Inflammatory macrophage (primary cell): ENCODE measurements at places on chromosomes 2 and 18.

- DNase-seq = peak; percentile 24
Measured at GRCh38 chr2:174486563-174487107, at the start of gene GPR155. Gene GPR155 (minus strand): TSS chr2:174487029. CDS start chr2:174481956, 5,073 bp downstream.

DNA sequence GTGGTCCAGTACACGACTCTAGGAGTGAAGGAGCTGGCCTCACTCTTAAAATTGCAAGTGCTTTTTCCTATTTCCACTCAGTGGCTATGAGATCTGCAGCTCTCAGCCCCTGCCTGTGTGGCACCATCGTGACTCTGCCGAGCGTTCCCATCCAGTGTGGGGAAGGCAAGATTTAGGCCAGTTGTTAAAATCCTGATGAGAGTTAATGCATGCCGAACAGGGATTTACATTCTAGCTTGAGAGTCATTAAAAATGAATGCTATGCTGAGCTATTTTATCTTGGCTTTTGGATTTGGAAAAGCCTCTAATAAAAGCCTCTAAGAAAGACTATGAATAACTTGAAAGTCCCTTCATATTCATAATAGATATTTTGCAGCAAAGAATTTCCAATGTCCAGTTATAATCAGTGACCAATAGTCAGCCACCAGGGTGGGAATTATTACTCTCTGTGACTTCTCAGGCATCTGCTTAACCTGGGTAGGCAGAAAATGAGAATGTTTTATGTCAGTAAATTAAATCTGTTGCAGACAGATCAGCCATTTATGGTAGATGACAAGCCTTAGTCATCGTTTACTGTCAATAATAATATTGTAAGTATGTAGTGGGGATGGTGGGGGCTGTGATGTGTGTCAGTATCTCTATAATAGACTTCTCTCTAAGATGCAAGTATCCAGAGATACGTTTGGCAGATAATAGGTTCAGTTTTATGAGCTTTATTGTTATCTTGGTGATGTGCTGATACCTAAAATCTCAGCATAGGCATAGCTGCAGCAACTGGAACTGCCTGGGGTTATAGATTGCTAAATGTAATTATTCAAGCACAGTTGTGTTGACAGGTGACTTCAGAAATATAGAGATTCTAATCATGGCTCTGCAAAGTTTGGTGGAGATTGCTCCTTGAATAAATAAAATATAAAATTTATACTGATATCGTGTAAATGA is 207.8 kb downstream of the SOCS6 start:
- no peak for DNase-seq

GRCh38 chr2:219028996-219029828 is 12.1 kb downstream of the CFAP65 start:
- no peak for DNase-seq

DNA sequence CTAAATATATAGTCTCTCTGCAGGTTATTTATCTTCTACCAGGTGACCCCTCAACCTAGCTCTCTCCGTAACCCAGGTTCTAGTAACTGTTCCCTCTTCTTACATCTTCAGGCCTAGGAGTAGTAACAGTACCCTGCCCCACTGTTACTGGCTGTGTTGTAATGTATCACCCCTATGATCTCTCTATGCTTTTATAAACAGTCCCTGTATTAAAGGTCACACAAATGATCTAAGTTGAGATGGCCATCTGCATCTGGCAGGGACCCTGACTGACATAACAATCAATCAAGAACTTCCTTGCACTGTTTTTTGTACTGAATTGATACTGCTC is 219.7 kb upstream of the STK17B start:
- no peak for DNase-seq

DNA sequence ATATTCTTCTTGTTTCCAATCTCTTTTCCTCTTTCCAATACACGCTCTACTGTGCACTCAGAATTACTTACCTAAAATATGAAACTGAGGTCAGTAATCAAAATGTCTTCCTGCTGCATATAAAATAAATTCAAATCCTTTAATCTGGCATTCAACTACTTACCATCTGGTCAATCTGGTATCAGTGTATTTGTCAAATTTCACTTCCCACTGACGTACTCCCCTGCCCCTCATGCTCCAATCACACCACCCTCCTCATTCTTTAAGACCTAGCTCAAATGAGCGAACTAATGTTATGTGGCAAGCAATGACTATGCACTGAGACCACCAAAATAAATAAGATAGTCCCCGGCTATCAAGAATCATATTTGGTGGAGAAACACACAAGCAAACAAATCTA is 6.7 kb downstream of the ASB3 start:
- no peak for DNase-seq

GRCh38 chr2:60439219-60439974 is 114.1 kb downstream of the BCL11A start:
- DNase-seq = peak; percentile 93

DNA sequence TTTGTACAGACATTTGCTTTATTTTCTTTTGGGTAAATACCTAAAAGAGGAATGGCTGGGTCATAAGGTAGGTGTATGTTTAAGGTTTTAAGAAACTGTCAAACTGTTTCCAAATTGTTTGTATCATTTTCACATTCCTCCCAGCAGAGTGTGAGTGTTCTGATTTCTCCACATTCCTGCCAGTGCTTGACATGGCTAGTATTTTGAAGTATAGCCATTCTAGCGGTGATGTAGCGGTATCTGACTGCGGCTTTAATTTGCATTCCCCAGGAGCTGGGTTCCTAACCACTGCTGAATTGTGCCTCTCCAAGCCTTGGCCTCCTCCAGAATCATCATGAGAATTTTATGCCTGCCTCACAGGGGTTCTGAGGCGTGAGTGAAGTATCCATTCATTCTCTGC is 61.8 kb upstream of the ARL4C start:
- DNase-seq = no peak

DNA sequence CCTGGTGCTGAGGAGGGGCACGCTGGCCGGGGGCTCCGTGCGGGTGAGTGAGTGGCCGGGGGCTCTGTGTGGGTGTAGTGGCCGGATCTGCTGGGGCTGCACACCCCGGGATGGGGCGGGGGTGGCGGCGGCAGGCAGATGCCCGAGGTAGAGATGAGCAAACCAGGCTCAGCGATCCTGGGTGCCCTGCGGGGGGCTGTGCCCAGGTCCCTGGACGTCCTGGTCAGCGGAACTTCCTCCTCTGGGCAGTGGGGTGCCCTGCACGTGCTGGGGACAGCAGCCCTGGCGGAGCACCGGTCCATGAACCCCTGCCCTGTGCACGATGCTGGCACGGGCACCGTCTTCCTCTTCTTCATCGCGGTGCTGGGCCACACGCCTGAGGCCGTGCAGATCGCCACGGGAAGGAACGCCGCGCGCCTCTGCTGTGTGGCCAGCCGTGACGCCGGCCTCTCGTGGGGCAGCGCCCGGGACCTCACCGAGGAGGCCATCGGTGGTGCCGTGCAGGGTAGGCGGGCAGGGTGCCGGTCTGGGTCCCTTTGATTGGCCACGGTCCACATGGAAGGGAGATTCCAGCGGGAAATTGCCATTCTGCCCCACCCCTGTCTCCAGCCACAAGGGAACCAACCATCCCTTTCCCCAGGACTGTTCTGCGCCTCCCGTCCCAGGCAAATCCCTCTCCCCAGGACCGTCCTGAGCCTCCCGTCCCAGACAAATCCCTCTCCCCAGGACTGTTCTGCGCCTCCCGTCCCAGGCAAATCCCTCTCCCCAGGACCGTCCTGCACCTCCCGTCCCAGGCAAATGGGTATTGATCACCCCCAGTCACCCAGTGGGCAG is 5.9 kb downstream of the NEU4 start:
- DNase-seq = no peak

DNA sequence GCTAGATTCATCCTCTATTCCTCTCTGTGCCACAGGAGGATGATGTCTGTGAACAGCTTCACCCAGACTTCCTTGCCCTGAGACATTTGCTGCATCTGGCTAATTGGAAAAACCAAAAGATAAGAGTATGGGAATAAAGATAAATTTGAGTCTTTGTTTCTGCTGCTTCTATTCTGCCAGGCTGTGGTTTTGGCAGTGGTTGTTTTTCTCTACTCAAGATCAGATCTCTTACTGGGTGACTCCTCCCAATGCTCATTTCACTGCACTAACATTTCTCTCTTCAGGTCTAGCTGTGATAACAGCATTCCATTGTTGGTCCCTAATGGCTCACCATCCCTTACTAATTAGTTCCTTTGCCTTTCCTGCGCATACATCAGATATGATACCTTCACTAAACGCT is 89.5 kb downstream of the CALCRL start:
- DNase-seq = no peak

- DNase-seq = no peak
Measured at GRCh38 chr18:49722477-49722876, 90.9 kb downstream of the ACAA2 start.

DNA sequence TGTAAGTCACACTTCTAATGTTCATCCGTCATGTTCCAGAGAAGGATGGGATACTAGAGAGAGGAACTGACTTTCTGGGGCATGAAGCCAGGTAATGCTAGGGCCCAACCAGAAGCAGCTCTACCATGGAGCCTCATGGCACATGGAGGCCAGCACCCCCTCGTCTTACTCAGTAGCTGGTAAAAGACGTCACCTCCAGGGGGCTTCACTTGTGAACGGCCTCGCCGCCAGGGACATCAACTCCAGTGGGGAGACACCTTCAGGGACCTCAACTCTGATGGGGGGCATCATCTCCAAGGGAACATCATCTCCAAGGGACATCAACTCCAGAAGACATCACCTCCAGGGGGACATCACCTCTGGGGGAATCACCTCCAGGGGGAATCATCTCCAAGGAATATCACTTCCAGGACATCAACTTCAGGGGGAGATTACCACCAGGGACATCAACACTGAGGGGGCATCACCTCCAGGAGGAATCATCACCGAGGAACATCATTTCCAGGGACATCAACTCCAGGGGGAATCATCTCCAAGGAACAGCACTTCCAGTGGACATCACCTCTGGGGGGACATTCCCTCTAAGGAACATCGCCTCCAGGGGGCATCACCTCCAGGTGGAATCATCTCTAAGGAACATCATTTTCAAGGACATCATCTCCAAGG is 168.4 kb downstream of the NDUFA10 start:
- DNase-seq = no peak

GRCh38 chr2:218281449-218281848 is 10.9 kb downstream of the TMBIM1 start:
- no peak for DNase-seq

DNA sequence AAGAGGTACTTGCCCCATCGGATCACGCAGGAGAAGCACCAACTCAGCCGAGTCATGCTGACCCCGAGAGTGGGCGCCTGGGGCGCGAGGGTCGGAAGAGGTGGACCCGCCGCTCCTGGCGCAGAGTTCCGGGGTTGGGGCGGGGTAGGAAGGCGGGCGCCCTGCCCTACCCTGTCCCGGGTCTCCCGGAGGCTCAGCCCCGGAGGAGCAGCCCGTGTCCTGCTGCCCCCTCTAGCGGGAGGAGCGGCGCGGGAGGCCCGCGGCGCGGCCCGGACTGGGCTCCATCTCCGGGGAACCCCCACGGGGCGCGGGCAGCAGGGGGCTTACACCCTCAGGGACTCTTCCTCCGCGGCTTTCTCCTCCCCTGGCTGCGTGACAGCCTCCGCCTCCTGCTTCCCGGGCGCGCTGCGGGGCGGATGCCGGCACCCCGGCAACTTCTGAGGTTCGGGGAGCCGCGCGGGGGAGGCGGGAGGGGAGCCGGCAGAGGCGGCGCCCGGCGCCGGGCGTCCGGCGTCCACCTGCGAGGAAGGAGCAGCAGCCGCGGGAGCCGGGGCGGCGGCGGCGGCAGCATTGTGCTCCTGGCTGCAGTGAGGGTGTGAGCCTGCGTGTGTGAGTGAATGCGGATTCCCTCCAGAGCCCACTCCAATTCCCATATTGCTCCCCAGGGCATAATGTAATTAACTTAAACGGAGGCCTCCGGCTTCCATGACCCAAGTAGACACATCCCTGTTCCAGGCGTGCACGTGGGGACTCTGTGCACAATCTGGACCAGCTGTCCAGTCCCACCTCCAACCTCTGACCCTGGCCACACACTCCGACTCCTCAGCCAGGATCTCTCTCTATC is 7.6 kb upstream of the TNS1 start:
- DNase-seq = no peak

- DNase-seq = no peak
Measured at GRCh38 chr2:3768960-3769765, 65.8 kb downstream of the DCDC2C start.

DNA sequence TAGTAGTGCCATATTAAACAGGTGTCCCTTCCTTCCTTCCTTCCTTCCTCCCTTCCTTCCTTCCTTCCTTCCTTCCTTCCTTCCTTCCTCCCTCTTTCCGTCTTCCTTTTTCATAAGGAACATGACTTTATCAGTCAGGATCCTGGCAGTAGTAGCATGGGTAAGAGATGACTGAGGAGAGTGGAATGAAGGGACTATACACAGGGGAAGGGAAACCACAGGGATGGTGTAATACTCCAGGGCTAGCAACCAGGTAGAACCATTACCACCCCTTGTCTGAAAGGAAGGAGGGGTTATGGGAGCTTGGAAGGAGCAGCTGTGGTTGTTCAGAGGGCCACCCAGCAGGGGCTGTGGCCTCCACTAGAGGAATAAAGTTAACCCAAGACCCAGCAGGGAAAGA is 23.2 kb upstream of the KDM3A start:
- DNase-seq = no peak

GRCh38 chr2:158300394-158300793 is 156.2 kb downstream of the CCDC148 start:
- DNase-seq = no peak

- DNase-seq = no peak
Measured at GRCh38 chr18:78948707-78949106, 30.9 kb upstream of the SALL3 start.

DNA sequence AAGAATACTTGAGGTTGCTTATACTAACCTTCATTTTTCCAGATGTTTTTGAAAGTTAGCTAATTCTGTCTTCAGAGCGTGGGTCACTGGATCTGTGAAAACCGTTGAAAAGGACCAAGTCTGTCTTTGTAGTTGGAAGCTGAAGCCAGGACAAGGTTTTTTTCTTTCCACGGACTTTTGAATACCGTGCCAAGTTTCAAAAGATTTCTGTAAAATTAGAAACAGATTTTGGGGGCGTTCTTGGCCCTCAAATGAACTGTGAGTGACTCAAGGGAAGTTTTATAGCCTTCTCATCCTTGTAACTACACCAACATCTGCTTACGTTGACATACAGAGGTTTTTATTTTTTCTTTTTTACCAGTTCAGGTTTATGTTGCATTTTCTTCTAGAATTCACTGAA is at the start of gene FAP:
FAP (minus strand) TSS at position 152 of the 400 bp plus-strand sequence; CDS start at position 34, 118 bp downstream.
- DNase-seq = no peak

- DNase-seq = no peak
Measured at GRCh38 chr2:18961991-18962421, 372.6 kb upstream of the NT5C1B start.

GRCh38 chr2:231688719-231689118 is 19.6 kb upstream of the PTMA start:
- no peak for DNase-seq

DNA sequence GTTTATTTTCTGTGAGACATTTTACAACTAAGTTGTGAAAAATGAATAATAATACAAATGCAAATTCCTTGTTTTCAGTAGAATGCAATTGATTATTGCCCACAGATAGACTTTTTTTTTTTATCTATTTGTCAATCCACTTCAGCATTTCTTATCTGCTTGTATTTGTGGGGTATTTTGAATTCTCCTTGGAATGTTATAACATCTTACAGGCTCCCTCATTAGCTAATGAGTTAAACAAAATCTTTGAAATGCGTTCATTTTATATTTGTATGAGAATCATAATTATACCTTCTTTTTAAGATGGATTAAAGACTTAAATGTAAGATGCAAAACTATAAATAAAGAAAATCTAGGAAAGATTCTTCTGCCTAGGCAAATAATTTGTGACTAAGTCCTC is 114.2 kb downstream of the CALCRL start:
- DNase-seq = no peak
